ENCODE measurements at places on chromosomes 4 and X.
A peak's percentile ranks its signal among the peaks of the same experiment; 100 is the strongest.

- DNase-seq = no peak
Measured at GRCh38 chrX:128805236-128805635, 718.1 kb downstream of the SMARCA1 start.

DNA sequence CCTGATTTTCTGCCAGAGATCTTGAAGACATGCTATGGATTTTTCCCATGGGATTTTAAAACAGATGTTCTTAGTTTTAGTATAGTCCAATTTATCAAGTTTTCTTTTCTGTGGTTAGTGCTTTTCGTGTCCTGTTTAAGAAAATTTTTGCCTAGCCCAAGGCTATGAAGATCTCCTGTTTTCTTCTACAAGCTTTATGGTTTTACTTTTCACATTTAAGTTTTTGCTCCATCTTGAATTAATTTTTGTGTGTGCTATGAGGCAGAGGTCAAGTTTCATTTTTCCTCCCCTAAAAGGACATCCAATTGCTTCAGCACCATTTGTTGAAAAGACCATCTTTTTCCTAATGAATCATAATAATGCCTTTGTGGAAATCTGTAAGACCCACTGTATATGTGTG is 65.6 kb downstream of the POLR2B start:
- no peak for DNase-seq

DNA sequence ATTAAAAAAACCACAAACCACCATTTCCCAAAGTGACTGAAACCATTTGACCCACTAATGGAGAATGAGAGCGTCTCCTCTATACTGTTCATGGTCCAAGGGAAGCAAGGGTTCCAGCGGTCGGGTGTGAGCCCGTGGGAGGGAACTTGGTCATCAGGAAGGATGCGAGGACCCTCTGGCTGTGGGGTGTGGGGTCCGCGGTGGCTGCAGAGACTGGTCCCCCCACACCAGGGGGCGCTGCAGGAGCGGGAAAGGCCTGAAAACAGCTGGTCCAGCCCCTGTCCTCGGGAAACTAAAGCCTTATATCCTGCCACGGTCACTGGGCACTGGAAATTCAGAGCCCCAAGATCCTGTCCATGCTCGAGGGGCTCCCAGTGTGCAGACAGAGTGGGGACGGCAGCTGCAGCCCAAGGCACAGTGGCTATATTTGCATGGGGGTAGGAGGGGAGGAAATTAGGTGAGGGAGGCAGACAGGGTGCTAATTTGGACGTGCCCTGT is 4.3 kb downstream of the BLOC1S4 start:
- DNase-seq = peak; percentile 83

DNA sequence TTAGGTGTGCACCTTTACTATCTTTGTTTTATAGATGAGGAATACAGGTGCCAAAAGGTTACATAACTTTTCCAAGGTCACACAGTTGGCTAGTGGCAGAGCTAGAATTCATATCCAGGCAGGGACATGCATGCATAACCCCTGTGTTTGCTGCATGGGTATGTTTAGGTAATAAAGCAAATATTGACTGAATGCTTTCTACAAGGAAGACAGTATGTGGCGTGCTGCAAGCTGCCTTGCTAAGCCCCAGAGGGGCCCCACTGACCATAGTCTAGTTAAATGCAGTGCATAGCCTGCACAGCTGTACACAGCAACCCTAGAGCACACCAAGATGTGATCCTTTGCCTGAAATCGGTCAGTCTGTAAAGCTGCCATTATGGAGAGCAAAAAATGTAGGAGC is 320.5 kb upstream of the IGFBP7 start:
- no peak for DNase-seq

GRCh38 chrX:10095698-10096432 is 60.9 kb upstream of the CLCN4 start:
- no peak for DNase-seq

DNA sequence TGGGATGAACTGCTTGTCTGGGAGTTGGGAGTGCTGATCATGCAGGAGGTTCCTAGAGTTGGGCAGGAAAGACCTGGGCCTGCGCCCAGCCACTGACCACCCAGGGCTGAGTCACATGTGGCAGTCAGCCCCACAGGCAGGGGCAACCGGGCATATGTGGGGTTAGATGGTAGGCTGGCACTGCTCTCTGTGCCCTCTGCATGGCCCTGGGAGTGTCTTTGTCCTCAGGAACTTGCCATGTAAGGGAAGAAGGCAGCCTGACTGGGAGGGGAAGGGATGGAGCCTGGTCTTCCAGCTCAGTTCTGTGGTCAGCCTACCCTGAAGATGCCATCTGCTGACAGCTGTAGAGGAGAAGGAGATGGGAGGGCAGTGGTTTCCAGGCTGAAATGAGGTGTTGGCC is 70.2 kb upstream of the EFNB1 start:
- no peak for DNase-seq

- peak; percentile 29 for DNase-seq
Measured at GRCh38 chr4:177308847-177309521, 690 bp upstream of the NEIL3 start.

DNA sequence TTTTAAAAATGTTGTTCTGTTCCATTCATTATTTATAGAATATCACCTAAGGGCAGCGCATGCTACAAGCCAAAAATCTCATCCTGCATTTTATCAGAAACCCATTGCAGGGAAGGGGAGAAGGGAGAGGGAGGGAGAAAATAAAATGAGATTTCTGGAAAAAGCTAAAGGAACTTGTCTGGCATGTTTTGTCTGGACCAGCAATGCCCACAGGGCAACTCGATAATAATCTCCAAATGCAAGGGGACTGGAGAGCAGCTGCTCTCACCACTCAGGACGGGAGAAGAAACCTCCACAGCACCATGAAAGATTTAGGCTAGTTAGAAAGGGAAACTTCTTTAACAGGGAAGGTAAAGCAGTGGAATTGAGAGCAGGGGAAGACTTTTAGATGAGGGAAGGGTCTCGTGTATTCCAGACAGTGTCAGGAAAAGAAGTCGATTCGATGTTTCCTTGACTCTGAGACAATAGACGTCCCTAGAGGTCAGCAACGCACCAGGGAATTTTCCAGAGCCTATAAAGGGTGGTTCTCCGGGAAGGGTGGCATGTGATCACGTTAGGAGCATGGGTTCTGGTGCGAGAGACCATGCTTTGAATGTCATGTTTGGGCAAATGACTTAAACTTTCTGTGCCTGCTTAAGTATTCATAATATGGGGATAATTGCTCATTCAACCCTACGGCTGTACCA is 132.2 kb upstream of the NDP start:
- no peak for DNase-seq

DNA sequence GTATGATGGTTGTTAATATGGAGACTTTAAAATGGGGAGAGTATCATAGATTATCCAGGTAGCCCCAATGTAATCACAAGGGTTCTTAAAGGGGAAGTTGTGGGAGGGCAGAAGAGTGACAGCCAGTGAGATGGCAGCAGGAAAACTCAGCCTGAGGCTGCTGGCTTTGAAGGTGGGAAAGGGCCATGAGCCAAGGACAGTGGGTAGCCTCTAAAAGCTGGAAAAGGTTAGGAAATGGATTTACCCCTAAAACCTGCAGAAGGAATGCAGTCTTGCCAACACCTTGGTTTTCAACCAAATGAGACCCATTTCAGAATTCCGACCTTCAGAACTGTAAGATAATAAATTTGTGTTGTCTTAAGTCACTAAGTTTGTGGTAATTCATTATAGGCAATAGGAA is 68.8 kb upstream of the BLTP1 start:
- no peak for DNase-seq

DNA sequence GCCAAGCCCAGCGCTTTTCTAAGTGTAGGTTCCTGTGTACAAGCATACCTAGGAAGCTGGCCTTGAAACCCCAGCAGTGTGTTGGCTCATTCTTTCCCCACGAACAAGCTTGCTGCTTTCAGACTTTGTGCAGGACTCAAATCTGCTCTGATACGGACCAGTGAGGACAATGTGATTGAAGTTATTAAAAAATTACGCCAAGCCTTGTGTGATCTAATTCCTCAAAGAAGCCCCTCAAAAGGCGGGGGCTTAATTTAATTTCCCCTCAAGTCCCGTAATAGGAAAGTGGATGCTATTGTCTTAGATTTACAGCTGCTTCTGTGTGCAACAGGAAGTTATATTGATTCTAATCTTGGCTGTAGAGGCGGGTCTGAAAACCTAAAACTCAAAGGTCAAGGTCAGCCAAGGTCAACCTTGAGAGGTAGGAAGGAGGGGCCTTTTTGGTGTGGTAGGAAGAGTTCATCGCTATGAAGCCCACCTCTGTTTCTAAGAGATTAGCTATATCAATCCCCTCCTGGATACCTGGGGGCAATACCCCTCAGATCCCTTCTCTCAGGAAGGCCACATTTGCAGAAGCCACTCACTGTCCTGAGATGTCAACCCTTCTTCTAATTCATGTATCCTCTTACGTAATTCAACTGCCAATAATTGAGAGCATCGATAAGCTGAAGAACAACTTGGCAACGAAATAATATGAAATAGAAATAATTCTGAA is 45.1 kb downstream of the TBC1D9 start:
- no peak for DNase-seq

DNA sequence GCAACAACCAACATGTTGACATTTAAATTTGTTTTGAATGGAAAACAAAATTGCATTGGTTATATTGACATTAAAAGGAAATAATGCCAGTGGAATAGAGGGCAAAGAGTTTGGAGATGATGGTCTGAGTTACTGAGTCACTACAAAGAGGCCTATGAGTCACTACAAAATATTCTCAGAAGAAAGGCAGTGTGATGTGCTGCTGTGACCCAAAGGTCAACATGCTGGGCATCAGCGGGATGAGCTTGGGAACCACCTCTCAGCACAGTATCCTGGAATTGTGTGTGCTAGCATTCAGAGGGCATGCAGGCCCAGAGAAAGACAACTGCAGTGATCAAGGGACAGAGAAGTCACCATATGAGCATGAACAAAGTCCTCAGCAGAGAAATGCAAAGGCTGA is 2.8 kb downstream of the CMC4 start:
- no peak for DNase-seq

- DNase-seq = no peak
Measured at GRCh38 chrX:41026702-41027078, 58.6 kb upstream of the USP9X start.

- no peak for DNase-seq
Measured at GRCh38 chr4:110106931-110107296, 91.5 kb downstream of the ELOVL6 start.

DNA sequence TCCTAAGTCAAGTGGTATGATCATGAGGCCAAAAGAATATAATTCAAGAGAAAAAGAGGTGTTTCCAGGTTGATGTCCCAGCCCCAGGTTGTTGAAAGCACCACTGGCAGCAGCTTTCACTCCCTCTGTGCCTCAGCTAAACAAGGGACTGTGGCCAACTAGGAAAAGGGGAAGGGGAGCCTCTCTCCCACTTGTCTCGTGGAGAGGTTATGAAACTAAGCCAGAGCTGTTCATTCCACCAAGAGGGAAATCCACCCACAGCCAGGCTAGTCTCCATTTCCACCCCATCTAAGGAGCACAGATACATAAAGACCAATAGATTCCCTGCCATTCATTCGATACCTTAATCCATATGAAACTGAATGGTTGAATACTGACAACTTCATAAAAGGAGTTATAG is 8.1 kb downstream of the ANXA5 start:
- no peak for DNase-seq

DNA sequence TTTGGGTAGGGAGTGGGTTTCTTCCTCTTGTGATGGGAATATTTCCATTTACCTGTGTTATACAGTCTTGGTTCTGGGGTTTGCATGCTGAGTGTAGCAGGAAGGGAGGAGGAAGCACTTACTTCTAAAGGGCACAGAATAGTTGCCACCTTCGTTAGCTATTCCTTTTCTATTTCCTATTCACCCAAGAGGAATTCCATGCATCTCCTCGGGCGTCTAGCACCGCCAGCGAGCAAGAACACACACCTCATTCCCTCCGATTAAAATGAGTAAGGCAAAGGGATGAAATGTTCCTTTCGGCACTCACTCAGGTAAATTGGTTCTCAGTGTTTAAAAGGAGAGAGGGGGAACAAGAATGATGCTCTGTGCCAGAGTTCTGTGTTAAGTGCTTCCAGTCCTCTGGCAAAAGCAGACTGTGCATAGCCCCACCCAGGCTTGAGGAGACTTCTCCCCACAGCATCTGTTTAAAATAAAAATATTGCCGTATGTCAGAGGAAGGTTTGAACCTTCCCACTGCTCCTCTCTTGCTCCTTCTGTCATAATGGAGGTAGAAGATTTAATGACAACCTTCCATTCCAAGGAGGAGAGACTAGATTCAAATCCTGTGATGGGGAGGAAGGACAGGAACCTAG is 351.4 kb downstream of the PTTG2 start:
- no peak for DNase-seq

DNA sequence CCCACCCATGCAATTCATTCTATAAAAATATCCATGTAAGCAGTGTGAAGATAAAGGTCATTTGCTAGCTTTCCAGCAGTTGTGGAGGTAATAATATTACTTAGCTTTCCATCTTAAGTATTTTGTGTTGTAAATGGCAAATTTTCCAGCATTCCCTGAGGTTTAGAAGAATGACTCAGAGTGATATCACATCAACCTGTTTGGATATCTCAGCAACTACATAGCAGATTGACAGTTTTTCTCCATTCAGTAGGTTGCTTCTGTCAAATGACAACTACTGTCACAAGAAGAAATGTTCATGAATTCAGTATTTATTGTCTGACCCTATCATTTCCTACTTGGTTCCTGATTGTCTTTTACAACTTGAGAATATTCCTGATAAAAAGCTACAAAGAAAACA is 434.9 kb upstream of the GALNTL6 start:
- no peak for DNase-seq

Measured in OCI-M1 (cell line).